ENCODE measurements at places on chromosomes 1 and 21.

- no peak for DNase-seq
Measured at GRCh38 chr1:65836686-65837085, 44.0 kb downstream of the PDE4B start.

GRCh38 chr1:159600894-159601293 lies 13.3 kb downstream of the APCS start:
- DNase-seq, result no peak

DNA sequence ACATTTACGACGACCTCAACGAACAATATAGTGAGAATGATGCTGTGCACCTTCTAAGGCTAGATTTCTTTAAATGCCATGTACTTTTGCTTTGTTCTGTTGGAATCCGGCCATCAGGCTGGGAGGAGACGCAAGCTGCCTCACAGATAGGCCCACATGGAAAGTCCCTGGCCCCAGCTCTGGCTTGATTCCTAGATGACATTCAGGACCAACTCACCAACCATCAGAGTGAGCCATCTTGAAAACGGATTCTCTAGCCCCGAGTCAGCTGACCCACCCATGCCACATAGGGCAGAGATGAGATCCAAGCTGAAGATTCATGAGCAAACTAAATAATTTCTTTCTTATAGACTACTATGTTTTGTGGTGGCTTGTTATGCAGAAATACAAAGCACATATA lies 164.4 kb downstream of the ZNF281 start:
- no peak for DNase-seq

- DNase-seq, result no peak
Measured at GRCh38 chr1:78036450-78036849, 9.3 kb upstream of the GIPC2 start.
